ENCODE measurements at places on chromosomes 6 and 20.
A peak's percentile ranks its signal among the peaks of the same experiment; 100 is the strongest.

DNA sequence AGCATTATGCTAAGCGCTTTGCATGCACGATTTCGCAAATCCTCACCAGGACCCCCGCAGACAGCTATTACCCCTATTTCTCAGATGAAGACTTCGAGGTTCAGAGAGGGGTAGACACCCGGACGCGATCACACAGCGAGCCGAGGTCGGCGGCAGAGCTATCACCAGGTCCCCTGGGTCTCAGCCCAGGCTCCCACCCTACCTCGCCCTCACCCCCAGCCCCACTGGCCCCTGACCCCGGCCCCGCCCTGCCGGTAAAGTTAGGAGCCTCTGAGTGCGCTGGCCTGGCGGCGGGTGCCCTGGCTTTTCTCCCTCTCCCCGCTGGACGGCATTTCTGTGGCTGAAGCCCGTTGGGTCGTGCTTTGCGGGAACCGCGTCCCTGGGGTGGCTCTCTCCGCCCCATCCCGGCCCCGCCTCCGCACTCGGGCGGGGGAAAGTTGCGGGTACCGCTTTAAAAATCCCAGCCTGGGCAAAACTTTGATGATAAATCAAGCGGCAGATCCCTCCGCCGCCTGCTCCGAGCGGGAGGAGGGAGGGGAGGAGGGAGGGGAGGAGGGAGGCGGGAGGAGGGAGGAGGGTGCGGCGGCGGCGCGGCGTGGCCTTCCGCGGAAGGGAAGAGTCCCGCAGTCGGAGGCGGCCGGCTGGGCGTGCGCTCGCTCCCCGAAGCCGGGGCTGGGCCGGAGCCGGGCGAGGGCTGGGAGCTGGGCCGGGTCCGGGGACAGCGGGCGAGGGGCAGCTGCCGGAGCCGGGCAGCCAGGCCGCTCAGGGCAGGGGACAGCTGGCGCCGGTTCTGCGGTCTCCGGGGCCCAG lies at the start of gene VSTM2L:
Gene VSTM2L, plus strand, starts transcription at position 624 of the 810 bp plus-strand sequence. CDS start 224 bp downstream, outside the sequence.
- DNase-seq = no peak

- no peak for DNase-seq
These were observed 114.3 kb upstream of the BTN3A2 start for GRCh38 chr6:26250698-26251044.

DNA sequence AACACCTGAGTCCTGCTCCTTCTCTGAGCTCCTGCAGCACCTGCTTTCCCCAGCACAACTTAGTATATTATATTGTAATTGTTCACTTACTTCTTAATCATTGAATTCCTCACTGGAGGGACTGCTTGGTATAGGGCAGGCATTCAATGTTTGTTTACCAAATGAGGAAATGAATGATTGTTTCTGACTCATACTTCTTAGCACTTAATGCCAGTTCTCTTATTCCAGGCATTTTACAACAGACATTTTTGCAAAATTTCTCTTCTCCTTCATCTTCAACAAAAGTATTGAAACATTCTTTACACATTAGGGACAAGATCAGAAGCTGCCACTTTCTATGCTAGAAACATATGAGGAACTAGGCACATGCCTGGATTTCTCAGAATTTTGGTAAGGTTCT lies 119.4 kb downstream of the TBX18 start:
- no peak for DNase-seq

- DNase-seq = no peak
These were observed 1.0 kb downstream of the IGF2R start for GRCh38 chr6:159969921-159970320.

GRCh38 chr6:42714098-42714761 lies 8.2 kb downstream of the PRPH2 start:
- DNase-seq = no peak

DNA sequence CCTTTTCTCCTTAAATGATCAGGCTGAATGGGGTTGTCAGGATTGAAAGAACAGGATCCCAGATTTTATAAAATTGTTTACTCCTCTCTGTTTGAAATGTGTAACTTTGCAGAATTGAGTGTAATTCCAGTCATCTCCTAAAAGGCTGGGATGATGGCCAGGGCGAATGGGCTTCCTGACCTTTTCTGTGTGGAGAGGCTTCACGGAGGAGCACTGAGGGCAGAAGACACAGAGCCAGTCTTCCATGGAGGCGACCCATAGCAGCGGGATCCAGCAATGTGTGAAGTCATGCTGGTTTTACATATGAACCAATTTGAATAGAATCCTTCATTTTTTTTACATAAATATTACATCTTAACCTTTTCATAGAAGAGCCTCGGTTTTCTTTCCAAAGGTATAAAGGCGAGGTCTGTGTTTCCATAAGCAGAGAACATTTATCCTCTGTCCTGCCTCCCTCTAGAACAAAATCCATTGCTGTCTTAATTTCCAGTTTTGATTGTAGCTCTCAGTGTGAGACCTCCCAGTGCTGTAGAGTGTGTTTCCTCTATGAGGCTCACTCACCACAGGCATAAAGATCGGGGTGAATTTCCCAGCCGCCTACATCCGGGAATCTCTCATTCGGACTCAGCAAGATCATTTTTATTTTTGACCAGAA lies 369.7 kb upstream of the FLRT3 start:
- DNase-seq = no peak

DNA sequence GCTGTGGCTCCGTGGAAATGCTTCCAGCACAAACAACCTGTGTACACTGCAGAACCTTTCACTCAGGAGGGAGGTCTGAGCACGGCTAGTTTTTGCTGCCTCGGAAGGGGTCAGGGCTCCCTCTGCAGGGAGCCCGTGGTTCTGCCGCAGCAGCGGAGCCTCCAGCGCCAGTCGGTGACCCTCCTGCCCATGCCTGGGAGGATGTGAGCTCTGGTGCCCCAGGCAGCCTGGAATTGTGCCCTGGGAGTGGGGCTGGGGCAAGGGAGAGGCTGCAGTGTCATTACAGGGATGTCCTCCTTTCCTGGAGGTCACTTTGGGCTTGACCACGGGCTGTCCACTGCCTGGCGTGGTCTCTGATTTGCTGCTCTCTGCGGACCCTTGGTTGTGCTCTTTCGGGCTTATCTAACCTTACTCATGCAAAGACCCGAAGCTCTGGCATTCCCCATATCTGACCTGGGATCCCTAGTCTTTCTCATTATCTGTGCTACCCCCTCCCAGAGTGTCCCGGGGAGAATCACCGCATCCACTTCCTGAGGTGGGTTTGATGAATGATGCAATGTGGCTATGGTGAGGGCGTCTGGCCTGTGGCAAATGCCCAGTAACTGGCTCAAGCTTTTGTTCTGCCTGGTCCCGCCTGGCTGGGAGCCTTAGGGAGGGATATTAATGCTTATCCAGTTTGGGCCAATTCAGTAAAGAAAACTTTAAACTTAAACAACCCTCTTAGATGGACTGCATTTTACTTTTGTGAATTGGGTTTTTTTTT lies 59.6 kb upstream of the TAGAP start:
- DNase-seq = peak; percentile 63

GRCh38 chr6:20447157-20447556 lies 45.5 kb downstream of the E2F3 start:
- no peak for DNase-seq

DNA sequence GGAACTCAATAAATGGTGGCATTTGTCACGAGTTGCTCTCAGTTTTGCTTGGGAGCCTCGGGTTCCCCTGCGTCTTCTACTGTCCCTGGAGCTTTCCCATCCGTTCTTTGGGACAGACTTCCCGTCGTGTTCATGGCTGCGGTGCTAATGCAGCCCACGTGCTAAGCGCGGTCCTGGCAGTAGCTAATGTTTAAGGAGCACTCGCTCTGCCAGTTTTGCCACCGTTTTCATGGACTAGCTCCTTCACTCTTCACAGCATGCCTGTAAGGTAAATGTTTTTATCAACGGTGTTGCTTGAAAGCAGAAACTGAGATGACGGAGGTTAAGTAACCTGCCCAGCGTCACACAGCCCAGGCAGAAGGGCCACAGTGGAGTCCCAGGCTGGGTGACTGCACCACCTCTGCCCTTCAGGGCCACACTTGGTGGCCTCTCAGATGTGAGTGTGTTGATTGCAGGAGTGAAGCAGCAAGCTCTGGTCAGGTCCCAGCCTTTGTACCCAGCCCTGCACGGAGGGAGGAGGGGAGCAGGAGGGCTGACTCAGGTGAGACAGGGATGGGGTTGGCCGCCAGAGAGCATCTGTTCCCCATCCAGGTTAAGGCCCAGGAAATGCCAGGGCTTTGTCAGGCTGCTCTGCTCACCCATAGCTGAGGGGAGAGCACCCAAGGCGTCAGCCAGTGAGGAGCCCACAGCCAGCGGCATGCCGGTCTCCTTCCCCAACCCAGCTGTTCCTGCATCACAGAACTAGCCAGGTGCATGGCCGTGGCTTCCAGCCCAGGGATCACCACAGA lies 181.8 kb downstream of the ZMYND8 start:
- DNase-seq = no peak

- DNase-seq = no peak
These were observed 92.4 kb downstream of the NCR2 start for GRCh38 chr6:41427642-41428335.

GRCh38 chr6:100695445-100695844 lies 185.7 kb downstream of the ASCC3 start:
- no peak for DNase-seq

DNA sequence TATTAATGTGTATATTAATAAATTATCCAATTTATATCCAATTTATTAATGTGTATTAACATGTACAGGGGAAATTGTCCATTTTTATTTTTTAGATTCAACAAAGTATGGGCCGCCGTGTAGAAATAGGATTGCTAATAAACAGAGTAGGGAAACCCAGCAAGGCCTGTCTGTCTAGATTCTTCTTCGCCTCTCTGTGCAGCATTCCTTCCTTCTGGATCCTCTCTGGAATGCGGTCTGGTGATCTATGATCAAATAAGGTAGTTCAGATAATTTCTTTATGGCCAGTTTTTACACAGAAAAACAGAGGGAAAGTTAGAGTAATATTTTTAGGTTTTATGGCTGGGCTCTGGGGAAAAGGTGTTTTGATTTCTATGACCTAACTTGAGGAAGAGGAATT lies 19.9 kb upstream of the HFE start:
- no peak for DNase-seq

GRCh38 chr6:131787766-131788712 lies 19.8 kb upstream of the ENPP1 start:
- DNase-seq = no peak

- DNase-seq = no peak
These were observed 184.2 kb upstream of the CDYL start for GRCh38 chr6:4592026-4592425.

GRCh38 chr6:3001773-3002293 lies 2.1 kb downstream of the NQO2 start:
- no peak for DNase-seq

Data from stimulated activated CD8-positive, alpha-beta memory T cell treated with anti-CD3 and anti-CD28 coated beads, Interleukin-2, amount 100 ng/mL, for 1 hour (primary cell).